ENCODE measurements at places on chromosomes 5 and 9. TPM values are rescaled to one million over a fixed set of nuclear protein-coding genes. Genes with fewer than 3 reads are reported as not detected.

Gene GNAQ
- polyA plus RNA-seq, result 22.3 TPM

Gene FGF18
- 0.86 TPM for polyA plus RNA-seq

Gene MARVELD2
- polyA plus RNA-seq, result 9.0 TPM

Gene C9orf153
- 0.24 TPM for polyA plus RNA-seq

Gene PDCD1LG2
- polyA plus RNA-seq, result not detected

Gene INSL4
- not detected for polyA plus RNA-seq

Gene MYORG
- 1.3 TPM for polyA plus RNA-seq

Gene GPR150
- polyA plus RNA-seq, result 0.47 TPM

Gene EGFLAM
- polyA plus RNA-seq, result not detected

Gene MYO10
- 276 TPM for polyA plus RNA-seq

Gene ZFYVE16
- 26.6 TPM for polyA plus RNA-seq

Gene BAAT
- polyA plus RNA-seq, result 0.08 TPM

Gene SLC34A1
- polyA plus RNA-seq, result not detected

Gene CATSPER3
- polyA plus RNA-seq, result 0.37 TPM

Gene RGS7BP
- 3.3 TPM for polyA plus RNA-seq

Gene PITX1
- polyA plus RNA-seq, result not detected

Gene AK8
- polyA plus RNA-seq, result 0.78 TPM

Gene SYNPO
- 0.16 TPM for polyA plus RNA-seq

Gene SV2C
- 0.05 TPM for polyA plus RNA-seq

Gene CD72
- polyA plus RNA-seq, result 4.6 TPM

Gene HRCT1
- polyA plus RNA-seq, result not detected

Data from GM23338 (cell line).